Activated T-cell treated with anti-CD3 and anti-CD28 coated beads for 48 hours (primary cell): ENCODE measurements at places on chromosomes 4 and X.

- DNase-seq, result no peak
These were observed 194.7 kb downstream of the CPEB2 start for GRCh38 chr4:15197005-15197404.

GRCh38 chrX:130516123-130516522 lies 114.3 kb downstream of the RBMX2 start:
- no peak for DNase-seq

- no peak for DNase-seq
These were observed 796 bp upstream of the ZNF141 start for GRCh38 chr4:336893-337142.

- DNase-seq, result no peak
These were observed 129.2 kb downstream of the FHDC1 start for GRCh38 chr4:153065276-153065675.

DNA sequence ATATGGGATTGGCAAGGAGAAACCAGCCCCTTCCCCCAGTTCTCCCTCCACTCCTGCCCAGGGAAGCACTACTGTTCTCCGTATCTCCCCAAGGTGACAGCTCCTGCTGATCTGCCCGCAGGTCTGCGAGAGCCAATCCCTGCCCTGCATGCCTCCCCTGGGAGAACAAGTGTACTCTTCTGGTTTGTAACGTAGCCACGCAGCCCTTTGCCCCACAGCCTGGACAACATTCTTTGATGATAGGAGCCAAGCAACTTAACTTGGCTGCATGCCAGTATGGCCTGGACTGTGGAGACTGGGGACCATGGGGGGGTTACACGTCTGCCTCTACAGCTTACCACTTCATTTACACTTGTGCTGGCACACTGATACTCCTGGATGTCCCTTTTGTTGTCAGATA lies 2.0 kb downstream of the STBD1 start:
- no peak for DNase-seq

DNA sequence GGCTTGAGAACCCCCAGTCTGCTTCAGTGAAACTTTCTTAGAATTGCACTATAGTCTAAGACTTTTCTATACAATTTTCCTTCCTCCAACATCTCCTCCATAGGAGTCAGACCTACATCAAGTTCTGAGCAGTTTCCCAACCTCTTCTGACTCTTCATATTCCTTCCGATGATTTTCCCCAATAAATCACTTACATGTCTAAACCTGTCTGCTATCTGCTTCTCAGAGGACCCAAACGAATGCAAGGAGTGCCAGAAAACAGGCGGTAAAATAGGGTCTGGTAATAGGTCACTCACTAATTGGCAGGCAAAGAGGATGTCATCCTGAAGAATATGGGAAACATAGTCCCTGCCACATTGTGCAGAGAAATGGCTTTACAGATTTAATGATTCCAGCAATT lies 153.9 kb downstream of the PCDH18 start:
- DNase-seq, result no peak

DNA sequence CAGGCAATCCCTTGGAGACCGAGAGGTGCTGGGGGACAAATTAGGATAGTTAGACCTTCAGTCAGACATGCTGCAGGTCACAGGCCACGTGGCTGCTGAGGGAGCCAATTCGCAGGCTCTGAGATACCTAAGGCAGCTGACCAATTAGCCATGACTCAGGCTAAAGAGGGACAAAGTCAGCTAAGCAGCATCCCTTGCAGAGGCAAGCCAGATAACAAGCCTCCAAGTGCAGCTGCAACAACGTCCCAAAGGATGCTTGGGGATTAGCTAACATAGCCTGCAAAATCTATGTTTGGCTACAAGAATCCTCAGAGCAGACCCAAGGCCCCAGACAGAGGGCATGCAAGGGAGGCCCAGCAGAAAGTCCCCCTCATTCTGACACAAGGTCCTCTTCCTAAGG lies 93.5 kb downstream of the SEL1L3 start:
- DNase-seq, result no peak

DNA sequence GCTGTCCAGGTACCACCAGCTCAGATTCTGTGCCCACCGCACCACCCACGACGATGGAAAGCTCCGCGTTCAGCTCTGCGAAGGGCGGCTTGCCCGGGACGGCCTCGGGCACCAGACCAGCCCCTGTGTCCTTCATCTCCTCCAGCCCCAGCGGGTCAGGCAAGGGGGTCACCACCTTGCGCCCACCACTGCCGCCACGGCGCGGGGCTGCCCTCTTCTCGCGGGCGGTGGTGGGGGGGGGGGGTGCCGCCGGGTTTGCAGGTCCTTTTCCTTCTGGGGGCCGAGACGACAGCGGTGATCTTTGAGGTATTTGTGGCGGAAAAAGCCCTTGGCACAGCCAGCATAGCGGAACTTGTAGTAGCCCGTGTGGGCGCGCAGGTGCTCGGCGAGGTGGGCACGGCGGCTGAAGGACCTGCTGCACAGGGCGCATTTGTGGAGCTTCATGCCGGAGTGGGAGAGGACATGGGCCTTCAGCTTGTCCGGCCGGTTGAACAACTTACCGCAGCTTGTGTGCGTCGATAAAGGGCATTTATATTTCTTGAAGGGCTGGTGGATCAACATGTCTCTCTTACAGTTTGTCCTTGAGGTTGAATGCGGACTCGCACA lies 50.9 kb downstream of the CFAP299 start:
- DNase-seq, result no peak

DNA sequence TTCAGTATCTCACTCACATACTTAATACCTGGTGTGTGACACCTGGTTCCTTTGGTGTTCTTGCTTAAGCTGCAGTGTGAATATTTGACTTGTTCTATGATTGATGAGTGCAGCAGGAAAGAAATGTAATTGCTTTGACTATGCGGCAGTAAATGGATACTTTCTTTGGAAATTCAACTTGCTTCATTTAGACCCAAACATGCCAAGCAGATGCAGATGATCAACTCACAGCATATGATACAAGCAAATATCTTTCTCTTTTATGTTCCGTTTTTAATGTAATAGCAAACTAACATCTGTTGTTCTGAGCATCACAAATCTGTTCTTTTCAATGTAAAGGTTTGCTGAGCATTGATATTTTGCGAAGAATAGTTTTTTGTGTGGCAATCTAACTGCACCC lies 549.5 kb downstream of the C4orf33 start:
- DNase-seq, result no peak

DNA sequence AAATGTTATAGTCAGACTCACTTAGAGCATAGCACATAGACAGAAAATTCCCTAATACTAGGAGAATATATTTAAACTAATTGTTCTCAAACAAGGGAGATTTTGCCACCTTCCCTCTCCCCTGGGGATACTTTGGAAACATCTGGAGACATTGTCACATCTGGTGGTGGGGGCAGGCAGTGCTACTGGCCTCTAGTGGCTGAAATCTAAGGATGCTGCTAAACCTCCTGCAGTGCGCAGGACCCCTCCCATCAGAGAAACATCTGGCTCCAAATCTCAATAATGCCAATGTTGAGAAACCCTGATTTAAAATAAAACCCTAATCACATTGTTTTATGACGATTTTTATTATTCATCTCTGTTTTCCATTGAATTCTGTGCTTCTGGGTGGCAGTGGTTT lies 244.9 kb downstream of the FRMPD4 start:
- no peak for DNase-seq
